RPMI8226 (cell line): ENCODE measurements at places on chromosomes 2 and 18.
A peak's percentile ranks its signal among the peaks of the same experiment; 100 is the strongest.

DNA sequence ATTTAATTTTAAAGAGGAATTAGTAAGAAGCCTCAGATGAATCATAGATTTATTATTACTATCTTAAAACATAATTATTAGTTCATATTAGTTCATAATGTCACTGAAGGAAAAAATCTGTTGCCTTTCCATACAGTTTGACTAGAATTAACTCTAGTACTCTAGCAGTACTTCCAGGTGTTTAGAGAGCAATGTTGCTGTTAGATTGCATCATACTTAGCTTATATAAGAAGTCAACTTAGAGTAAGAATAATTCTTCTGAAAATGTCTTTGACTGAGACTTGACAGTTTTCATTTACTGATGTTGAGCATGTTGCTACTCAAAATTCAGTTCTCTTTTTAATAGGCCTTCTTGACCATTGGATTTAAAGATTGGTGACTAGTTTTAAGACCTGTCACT is 4.7 kb downstream of the RAB3GAP1 start:
- no peak for DNase-seq

GRCh38 chr18:76306685-76307292 is 188.3 kb downstream of the ZNF516 start:
- peak; percentile 10 for DNase-seq

- no peak for DNase-seq
Measured at GRCh38 chr2:44100351-44100750, 68.3 kb upstream of the PPM1B start.

DNA sequence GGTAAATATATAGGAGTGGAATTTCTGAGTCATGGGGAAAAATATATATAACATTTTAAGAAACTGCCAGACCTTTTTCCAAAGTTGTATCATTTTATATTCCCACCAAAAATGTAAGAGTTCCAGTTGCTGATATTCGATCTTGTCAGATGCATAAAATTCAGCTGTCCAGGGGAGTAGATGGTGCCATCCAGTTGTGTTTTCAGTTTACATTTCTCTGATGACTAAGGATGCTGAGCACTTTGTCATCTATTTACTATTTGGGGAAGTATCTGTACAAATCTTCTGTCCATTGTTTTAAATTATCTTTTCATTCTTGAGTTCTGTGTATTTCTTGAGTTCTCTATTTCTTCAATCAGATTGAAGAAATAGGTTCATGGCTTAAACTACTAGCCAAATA is 126.1 kb downstream of the RTN4 start:
- DNase-seq, result no peak

DNA sequence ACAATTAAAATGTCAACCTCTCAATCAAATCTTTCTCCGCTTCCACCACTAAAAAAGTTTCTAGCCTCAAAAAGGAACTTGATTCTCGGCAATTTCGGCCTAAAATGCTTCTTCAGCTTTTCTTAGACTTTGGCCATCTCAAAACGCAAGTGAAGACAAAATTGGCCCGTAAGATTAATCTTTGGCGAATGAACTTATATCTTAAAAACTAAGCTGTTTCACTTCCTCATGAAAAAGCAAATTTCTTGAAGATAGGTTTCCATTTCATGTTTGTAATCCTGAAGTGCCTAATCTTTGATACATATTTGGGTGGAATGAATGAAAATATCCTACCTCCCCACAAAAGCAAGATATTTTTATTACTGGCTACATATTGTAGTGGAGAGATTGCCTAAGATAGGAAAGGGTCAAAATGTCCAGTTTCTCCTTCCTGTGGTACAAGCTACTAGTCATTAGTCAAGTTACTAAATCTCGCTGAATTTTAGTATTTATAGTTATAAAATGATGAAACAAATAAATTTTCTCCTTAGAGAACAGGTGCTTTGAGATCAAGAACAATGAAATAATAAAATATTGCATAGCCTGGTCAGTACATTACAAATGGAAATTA is 85.4 kb upstream of the ZEB2 start:
- peak; percentile 31 for DNase-seq
